Activated CD4-positive, alpha-beta memory T cell treated with anti-CD3 and anti-CD28 coated beads, Interleukin-2, amount 10 ng/mL, durations not matched to agents 7 days and 5 days (primary cell): ENCODE measurements at places on chromosomes 13 and 19. TPM values are rescaled to one million over a fixed set of nuclear protein-coding genes. Genes with fewer than 3 reads are reported as not detected.
A peak's percentile ranks its signal among the peaks of the same experiment; 100 is the strongest.

- no peaks in the 10 kb centered on the region for H3K27me3 ChIP-seq
- H3K4me1 ChIP-seq = peaks cover 34% of the 10 kb centered on the region
- H3K36me3 ChIP-seq = peaks cover 44% of the 10 kb centered on the region
- peak within 1 kb of the TSS; percentile 93 for H3K4me3 ChIP-seq
Observed at GRCh38 chr19:9435279-9436268, at the start of gene ZNF266. Gene ZNF266 (minus strand): TSS chr19:9435573. CDS start chr19:9420089, 15,484 bp downstream.

GRCh38 chr19:31378404-31378803 lies 29.2 kb upstream of the TSHZ3 start:
- no peaks in the 10 kb centered on the region for H3K4me1 ChIP-seq
- DNase-seq = no peak
- H3K27ac ChIP-seq = no peak overlapping the region
- peaks cover 4% of the 10 kb centered on the region for H3K27me3 ChIP-seq
- H3K4me3 ChIP-seq = no peak overlapping the region
- no peaks in the 10 kb centered on the region for H3K36me3 ChIP-seq

DNA sequence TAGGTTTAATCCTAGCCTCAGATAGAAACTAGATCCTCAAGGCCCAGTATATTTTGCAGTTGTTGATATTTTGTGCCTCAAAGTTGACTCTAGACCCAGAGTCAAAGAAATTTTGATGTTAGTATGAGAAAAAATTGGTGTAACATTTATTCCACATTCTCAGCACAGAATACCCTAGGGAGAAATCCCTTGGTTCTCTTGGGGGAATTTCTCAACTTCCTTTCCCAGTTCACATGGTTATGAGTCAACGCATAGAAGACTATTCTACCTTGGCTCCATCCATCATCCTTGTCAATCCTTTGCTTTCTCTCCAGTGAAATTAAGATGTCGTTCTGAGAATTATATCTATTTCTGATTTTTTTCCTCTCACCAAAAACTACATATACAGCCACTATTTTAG lies 145.3 kb downstream of the POSTN start:
- no peak overlapping the region for H3K27ac ChIP-seq
- H3K27me3 ChIP-seq = no peaks in the 10 kb centered on the region
- no peak for DNase-seq
- H3K36me3 ChIP-seq = no peaks in the 10 kb centered on the region

DNA sequence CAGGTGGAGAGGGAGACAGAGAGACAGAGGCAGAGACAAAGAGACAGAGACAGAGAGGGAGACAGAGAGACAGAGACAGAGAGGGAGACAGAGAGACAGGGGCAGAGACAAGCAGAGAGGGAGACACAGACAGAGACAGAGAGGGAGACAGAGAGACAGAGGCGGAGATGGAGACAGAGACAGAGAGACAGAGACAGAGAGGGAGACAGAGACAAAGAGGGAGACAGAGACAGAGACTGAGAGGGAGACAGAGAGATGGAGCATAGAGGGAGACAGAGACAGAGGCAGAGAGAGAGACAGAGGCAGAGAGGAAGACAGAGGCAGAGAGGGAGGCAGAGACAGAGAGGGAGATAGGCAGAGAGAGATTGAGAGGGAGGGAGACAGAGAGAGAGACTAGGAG lies 29.3 kb downstream of the SBNO2 start:
- no peak overlapping the region for H3K4me3 ChIP-seq
- peaks cover 35% of the 10 kb centered on the region for H3K36me3 ChIP-seq
- no peaks in the 10 kb centered on the region for H3K27me3 ChIP-seq
- H3K27ac ChIP-seq = no peak overlapping the region
- peaks cover 7% of the 10 kb centered on the region for H3K4me1 ChIP-seq

- H3K4me1 ChIP-seq = peaks cover 5% of the 10 kb centered on the region
- no peak overlapping the region for H3K4me3 ChIP-seq
- no peaks in the 10 kb centered on the region for H3K36me3 ChIP-seq
- no peak for DNase-seq
Observed at GRCh38 chr13:59671881-59672280, 491.8 kb downstream of the DIAPH3 start.

DNA sequence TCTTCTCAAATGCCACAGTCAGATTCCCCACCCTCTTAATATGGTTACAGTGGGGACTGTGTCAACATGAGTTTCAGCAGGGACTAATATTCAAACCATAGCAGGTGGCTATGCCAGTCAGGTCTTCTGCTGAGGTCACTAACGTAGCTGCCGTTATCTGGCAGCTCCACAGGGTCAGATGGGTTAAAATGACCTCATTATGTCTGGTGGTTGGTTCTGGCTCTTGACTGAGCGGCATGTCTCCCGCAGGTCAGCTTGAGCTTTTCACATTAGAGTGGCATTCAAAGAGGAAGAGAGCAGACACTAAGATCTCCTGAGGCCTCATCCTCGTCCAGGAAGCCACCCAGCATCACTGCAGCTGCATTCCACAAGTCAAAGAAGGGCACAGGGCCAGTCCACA lies 21.4 kb upstream of the IPO5 start:
- DNase-seq = no peak
- no peak overlapping the region for H3K4me3 ChIP-seq
- peaks cover 7% of the 10 kb centered on the region for H3K27me3 ChIP-seq
- no peak overlapping the region for H3K27ac ChIP-seq
- no peaks in the 10 kb centered on the region for H3K36me3 ChIP-seq
- H3K4me1 ChIP-seq = no peaks in the 10 kb centered on the region

DNA sequence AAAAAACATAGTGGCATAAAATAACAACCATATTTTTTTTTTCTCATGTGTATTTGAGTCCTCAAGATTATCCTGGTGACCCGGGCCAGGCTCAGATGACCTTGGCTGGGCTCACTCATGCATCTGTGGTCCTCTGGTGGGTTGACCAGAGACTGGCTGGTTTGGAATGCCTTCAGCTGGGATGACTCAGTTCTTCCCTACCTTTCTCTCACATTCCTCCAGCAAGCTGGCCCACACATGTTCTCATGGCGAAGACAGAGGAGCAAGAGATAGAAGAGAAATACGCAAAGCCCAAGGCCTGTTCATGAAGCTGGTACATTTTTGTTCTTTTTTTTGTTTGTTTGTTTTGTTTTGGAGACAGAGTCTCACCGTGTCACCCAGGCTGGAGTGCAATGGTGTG lies 14.3 kb upstream of the ZNF541 start:
- no peaks in the 10 kb centered on the region for H3K36me3 ChIP-seq
- DNase-seq = no peak
- peaks cover 3% of the 10 kb centered on the region for H3K27me3 ChIP-seq
- no peak overlapping the region for H3K27ac ChIP-seq
- no peak overlapping the region for H3K4me3 ChIP-seq

DNA sequence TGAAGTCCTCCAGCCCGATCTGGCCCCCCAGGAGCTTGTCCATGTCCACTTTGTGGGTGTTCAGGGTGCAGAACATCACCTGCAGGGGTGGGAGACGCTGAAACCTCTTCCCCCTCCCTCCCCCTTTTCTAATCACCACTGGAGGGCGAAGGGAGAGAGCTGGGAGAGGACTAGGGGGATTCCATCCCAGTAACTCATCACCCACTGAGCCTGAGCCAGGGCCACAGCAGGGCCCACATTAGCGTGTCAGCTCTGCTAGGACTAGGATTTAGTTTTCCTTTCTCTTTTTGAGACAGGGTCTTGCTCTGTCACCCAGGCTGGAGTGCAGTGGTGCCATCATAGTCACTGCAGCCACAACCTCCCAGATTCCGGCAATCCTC lies 5.5 kb upstream of the PTGER1 start:
- DNase-seq = no peak
- peaks cover 2% of the 10 kb centered on the region for H3K36me3 ChIP-seq
- H3K4me1 ChIP-seq = peaks cover 15% of the 10 kb centered on the region
- no peaks in the 10 kb centered on the region for H3K27me3 ChIP-seq
- no peak overlapping the region for H3K4me3 ChIP-seq

The ADGRE3 gene
- not detected for total RNA-seq

The SBK3 gene
- not detected for total RNA-seq

The ETV2 gene
- 0.65 TPM for total RNA-seq
